ENCODE measurements at places on chromosomes 11 and 22. TPM values are rescaled to one million over a fixed set of nuclear protein-coding genes. Genes with fewer than 3 reads are reported as not detected.

KIF18A gene
- total RNA-seq, result 12.5 TPM

MOGAT2 gene
- not detected for total RNA-seq

TNNI2 gene
- not detected for total RNA-seq

PKDREJ gene
- not detected for total RNA-seq

OR8D1 gene
- total RNA-seq, result not detected

TIMM10 gene
- total RNA-seq, result 29.0 TPM

CRYBB1 gene
- not detected for total RNA-seq

DNA sequence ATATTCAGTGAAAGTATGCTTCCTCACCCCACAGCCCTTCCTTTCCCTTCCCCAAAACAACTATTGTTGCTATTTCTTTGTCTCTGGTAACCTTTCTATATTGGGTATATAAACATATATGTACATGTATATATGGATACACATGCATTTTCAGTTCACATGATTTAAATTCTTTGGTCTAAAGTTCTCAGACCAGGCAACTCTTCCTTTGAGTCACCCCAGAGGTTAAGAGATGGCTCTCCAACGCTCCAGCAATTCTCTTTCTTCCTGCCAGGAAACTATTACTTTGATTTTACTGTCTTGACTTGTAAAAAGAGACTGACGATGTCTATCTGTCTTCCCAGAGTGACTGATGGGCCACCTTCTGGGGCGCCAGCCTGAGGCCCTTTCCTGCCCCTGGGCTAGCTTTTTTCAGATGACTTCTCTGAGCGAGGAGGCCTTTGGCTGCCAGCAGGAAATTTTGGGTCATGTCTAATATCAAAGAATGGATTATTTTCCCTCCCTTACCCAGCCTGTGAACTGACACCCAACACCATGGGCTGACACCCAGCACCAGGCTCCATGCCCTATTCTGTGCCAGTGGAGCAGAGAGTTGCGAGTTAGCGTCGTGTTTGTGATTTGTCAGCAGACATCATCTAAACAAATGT lies 14.4 kb upstream of the ST3GAL4 start:
- no peak for DNase-seq

- no peak for DNase-seq
Measured at GRCh38 chr11:11780858-11781257, 60.9 kb upstream of the USP47 start.

- DNase-seq, result no peak
Measured at GRCh38 chr11:10395166-10395897, 59.7 kb upstream of the AMPD3 start.

DNA sequence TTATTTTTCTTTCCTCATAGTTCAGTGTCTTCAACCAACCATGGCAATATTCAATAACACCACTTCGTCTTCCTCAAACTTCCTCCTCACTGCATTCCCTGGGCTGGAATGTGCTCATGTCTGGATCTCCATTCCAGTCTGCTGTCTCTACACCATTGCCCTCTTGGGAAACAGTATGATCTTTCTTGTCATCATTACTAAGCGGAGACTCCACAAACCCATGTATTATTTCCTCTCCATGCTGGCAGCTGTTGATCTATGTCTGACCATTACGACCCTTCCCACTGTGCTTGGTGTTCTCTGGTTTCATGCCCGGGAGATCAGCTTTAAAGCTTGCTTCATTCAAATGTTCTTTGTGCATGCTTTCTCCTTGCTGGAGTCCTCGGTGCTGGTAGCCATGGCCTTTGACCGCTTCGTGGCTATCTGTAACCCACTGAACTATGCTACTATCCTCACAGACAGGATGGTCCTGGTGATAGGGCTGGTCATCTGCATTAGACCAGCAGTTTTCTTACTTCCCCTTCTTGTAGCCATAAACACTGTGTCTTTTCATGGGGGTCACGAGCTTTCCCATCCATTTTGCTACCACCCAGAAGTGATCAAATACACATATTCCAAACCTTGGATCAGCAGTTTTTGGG lies at the start of gene OR51T1:
Gene OR51T1, plus strand, starts transcription at position 41 of the 641 bp plus-strand sequence. Its CDS starts 0 bp downstream, at position 41.
- DNase-seq, result no peak

DNA sequence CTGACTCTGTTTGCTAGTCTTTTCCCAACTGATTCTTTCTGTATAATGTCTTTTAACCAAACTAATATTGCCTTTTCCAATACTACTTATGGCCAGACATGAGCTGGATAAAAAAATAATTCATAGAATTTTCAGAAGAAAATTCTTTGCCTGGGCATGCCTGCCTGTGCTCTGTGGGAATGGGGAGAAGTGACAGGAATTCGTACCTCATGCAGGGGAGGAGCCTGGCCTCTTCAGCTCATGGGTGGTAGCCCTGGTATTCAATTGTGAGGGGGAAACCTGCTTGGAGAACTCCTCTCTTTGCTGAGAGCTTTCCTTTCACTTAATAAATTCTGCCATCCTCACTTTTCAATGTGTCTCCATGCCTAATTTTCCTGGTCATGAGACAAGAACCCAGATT lies 928.8 kb downstream of the FAM181B start:
- DNase-seq, result no peak

GRCh38 chr11:20406484-20406883 lies 19.0 kb downstream of the PRMT3 start:
- no peak for DNase-seq

- no peak for DNase-seq
Measured at GRCh38 chr11:44758983-44759382, 32.2 kb downstream of the TSPAN18 start.

DNA sequence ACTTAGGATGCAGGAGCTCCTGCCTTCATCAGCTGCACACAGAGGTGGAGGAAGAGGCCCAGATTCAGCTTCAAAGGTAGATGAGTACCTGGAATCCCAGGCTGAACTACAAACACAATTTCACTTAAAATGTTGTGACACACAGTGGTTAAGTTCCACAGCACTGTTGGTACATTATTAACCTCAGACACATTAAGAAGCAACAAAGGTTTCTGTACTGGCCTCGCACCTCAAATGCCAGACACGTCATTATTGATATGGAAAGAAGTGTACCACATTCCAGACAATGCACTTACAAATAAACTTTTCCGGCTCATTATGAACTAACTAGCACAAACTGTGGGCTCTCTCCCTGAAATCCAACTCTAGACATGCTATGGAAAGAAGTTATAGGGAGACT lies 34.6 kb downstream of the PRDM10 start:
- no peak for DNase-seq

DNA sequence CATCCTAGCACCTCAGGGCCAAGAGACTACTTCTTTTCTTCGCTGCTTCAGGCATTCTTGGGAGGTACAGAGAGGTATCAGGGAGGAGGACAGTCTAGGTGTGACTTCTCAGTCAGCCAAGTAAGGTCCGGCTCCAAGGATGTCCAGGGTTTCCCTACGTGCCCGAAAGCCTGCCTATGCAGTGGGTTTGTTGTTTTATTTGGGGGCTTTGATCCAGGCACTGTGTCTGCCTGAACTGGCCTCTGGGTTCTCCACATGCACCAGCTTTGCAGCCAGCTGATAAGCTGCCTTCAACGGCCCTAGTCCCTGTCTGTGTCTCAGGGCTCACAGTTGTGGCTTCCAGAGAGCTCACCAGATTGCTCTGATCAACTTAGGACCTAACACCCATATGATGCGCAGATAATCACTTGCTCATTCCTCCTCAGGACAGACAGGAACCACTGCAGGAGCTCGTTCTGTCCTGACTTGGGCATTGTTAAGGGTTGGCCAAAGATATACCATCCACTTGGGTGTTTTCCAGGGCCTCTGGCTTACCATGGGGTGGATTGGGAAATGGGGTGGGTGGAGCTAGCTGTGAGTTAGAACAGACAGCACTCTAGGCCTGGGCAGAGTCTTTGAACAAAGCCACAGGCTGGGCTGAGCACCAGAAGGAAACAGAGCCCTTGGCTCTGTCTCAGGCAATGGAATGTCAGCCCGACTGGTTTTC lies 45.5 kb upstream of the CRYBB3 start:
- DNase-seq, result peak; percentile 65

DNA sequence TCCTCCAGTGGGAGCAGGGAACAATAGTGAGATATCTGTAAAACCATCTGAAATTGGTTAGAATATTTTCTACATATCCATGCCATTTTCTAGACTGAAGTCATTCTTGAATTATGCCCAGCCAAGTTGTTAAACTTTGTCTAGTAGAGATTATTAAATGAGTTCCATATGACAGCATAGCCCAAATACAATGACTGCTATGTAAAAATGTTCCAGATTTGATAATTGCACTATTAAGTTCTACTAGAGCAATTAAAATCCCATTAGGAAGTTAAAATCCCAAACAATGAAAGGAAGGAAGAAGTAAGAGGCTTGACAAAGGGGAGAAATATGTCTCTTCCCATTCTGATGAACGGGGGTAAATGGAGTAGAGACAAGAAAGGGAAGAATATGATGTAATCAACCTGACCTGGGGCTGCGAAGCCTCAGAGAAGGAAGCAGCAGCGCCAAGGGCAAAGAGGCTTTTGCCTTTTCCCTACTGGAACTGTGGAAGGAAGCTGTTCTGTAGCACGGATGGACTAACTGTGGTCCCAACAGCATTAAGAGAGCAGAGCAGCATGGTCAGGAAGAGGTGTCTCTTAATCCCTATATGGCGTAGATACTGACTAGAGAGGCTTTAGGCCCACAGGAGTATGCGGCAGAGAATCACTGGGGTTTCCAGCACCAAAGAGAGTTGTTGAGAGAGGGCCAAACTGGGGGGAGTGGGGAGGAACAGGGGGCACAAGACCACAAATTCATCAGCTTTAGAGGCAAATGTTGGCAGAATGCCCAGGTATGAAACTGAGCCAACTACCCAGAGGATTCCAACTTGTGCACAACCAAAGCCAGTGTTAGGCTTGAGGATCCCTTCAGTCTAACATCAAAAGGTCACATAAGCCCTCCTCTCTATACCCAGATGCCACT lies 26.7 kb downstream of the RRP8 start:
- DNase-seq, result peak; percentile 75

GRCh38 chr22:46348099-46348695 lies 12.7 kb downstream of the TRMU start:
- DNase-seq, result no peak

DNA sequence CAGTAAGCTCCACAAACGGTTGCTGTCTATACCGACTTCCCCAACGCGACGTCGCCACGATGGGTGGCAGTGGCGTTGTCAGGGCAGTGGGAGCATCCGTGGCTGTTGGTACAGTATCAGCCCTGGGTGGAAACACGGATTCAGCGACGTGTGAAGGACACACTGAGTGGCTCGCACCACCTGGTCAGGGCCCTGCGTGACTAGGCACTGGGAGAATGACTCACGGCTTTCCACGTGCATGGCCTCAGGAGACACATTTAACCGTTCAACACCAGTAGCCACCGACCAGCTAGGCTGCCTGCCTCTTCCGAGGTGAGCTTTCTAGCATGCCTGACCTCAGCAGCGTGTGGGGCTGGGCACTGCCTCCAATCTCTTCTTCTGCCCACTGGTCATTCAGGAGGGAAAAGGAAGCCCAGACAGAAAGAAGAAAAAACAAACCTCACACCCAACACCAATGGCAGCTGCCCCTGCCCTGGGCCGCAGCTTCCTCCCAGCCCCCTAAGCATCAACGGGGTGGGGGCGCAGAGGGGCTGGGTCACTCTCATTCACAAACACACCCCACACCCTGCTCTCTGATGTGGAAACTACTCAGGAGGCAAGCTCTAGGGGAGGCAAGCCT lies 59.0 kb downstream of the MYH9 start:
- peak; percentile 74 for DNase-seq

- peak; percentile 87 for DNase-seq
Measured at GRCh38 chr11:11931461-11932055, 76.9 kb downstream of the DKK3 start.

- DNase-seq, result peak; percentile 72
Measured at GRCh38 chr11:85685125-85685819, 723 bp downstream of the CCDC89 start.
